Stimulated activated CD4-positive, alpha-beta T cell treated with anti-CD3 and anti-CD28 coated beads, Interleukin-1b, Interleukin-23, amount 100 ng/mL, for 1 hour (primary cell): ENCODE measurements at places on chromosomes 1 and 21.

- no peak for DNase-seq
Observed at GRCh38 chr21:45981151-45982091, at the start of gene COL6A1. Gene COL6A1 (plus strand): TSS chr21:45981770. CDS start chr21:45981851, 81 bp downstream.

DNA sequence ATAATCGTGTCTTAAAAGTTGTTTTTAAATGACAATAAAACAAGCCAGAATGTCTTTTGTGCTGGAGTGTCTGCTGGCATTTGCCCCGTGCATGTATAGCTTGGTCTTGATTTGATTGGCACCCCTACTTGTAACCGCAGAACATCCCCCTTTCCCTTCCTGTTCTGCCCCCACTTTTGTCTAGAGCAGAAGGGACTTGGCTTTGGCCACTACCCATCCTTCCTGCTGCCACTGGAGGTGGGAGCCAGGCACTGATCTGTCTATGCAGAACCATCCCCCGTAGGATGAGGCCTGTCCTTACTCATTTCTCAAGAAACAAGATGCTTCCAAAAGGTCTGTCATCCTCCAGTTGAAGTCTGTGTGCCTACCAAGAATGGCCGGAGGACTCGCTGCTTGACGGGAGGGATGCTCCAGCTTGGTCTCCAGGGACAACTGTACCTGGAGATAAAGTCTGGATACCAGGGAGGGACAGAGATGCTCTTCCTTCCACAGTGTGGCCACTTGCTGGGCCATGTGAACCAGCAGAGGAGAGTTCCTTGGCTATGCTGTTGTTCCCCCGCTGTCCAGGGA, 1.1 kb upstream of the SLC27A3 start:
- DNase-seq: no peak

- no peak for DNase-seq
Observed at GRCh38 chr1:157966031-157966537, 27.4 kb upstream of the KIRREL1 start.

DNA sequence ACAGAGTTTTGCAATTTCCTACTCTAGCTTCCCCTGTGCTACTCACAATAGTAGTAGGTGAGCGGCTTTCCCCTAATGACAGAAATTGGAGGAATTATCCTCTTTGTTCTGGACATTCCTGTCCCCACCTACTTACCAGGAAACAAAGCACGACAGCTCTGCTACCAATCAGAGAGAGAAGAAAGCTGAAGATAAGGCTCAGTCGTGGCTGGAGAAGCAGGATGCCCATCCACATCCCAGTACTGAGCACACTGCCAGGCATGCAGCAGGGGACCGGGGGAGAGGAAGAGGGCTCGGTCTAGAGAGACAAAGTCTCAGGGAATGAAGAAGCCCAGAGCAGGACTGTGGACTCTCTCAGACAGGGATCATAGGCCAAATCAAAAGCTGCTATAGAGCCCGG, 134.1 kb upstream of the KRTAP19-8 start:
- DNase-seq: no peak
